A549 treated with Mapracorat at 1 μM for 4 hours (cell line): ENCODE measurements at places on chromosomes 11 and 22. TPM values are rescaled to one million over a fixed set of nuclear protein-coding genes. Genes with fewer than 3 reads are reported as not detected.

The FXYD6 gene
- total RNA-seq, result 0.19 to 0.51 TPM (median 0.24 TPM) in 5 replicates

The MUC5AC gene
- 1.1 to 2.7 TPM (median 1.8 TPM) in 5 replicates for total RNA-seq

The GUCY1A2 gene
- 0.04 to 0.08 TPM (median 0.06 TPM) in 5 replicates for total RNA-seq

The MRGPRX3 gene
- total RNA-seq, result not detected in 5 replicates

The OR4A16 gene
- not detected in 5 replicates for total RNA-seq

The NCF4 gene
- total RNA-seq, result 0.12 TPM in 1 of 5 replicates, not detected in the others

The E2F8 gene
- 5.5 to 7.4 TPM (median 6.3 TPM) in 5 replicates for total RNA-seq

The ART1 gene
- not detected in 5 replicates for total RNA-seq

The RASGRP2 gene
- 1.2 to 1.9 TPM (median 1.4 TPM) in 5 replicates for total RNA-seq

The ASRGL1 gene
- 9.6 to 14.3 TPM (median 13.2 TPM) in 5 replicates for total RNA-seq

The BCR gene
- total RNA-seq, result 14.9 to 20.3 TPM (median 17.6 TPM) in 5 replicates

The APOBEC3C gene
- 25.4 to 29.0 TPM (median 27.5 TPM) in 5 replicates for total RNA-seq

The ZNRD2 gene
- 68.0 to 80.1 TPM (median 75.2 TPM) in 5 replicates for total RNA-seq

The SLC36A4 gene
- 11.7 to 18.5 TPM (median 16.5 TPM) in 5 replicates for total RNA-seq

The CACNA1I gene
- total RNA-seq, result 0.02 to 0.06 TPM (median 0.05 TPM) in 5 replicates

The TSGA10IP gene
- total RNA-seq, result not detected in 5 replicates

The KCNK4 gene
- total RNA-seq, result not detected in 5 replicates

The FAT3 gene
- 0.19 to 0.62 TPM (median 0.26 TPM) in 5 replicates for total RNA-seq

The SAA2 gene
- total RNA-seq, result 0.26 TPM in 1 of 5 replicates, not detected in the others

The RIMBP3B gene
- 0.26 to 0.71 TPM (median 0.35 TPM) in 5 replicates for total RNA-seq
